Stimulated activated CD8-positive, alpha-beta memory T cell treated with anti-CD3 and anti-CD28 coated beads, Interleukin-15, amount 100 ng/mL, for 48 hours (primary cell): ENCODE measurements at places on chromosomes 7 and 10.
A peak's percentile ranks its signal among the peaks of the same experiment; 100 is the strongest.

- no peak for DNase-seq
These were observed 59.1 kb upstream of the PPP2R2D start for GRCh38 chr10:131841661-131842139.

DNA sequence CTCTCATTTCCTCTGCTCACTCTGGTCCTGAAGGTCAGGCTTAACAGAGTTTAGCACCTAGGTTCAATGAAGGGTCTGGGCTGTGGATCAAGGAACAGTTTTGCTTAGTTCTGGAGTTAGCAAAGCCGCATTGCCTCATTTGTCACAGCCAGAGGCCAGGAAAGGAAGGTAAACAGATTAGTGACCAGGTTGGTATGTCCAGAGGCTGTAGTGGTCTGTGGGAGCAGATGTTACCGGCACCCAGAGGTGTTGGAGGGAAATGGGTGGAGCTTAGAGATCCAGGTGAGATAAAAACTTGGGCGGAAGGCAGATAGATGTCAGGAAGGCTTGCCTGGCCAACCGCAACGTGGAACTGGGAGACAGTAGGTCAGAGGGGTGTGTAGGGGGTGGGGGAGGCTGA lies 36.6 kb upstream of the ZMIZ2 start:
- no peak for DNase-seq

GRCh38 chr10:7285522-7286322 lies 125.1 kb downstream of the SFMBT2 start:
- no peak for DNase-seq

- DNase-seq: no peak
These were observed 162.7 kb upstream of the PRSS1 start for GRCh38 chr7:142586611-142587010.

DNA sequence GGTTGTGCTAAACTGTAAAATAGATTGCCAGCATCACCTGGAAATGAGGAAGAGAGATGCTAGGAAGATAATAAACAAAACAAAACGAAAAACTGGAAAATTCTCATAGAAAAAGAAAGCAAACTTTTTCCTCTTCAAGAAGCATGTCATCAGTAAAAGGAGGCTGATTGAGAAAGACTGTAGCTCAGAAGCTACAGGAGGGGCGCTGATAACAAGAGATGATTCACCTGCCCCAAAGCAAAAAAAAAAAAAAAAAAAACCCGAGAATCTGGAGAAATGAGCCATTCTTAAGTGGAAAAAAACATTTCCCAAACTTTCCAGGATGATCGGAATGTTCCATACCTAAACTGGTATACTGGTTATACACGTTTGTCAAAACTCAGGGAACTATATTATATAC lies 130.5 kb upstream of the C1QL3 start:
- DNase-seq: no peak

- DNase-seq: no peak
These were observed 312.8 kb downstream of the TNS3 start for GRCh38 chr7:47268851-47269836.

DNA sequence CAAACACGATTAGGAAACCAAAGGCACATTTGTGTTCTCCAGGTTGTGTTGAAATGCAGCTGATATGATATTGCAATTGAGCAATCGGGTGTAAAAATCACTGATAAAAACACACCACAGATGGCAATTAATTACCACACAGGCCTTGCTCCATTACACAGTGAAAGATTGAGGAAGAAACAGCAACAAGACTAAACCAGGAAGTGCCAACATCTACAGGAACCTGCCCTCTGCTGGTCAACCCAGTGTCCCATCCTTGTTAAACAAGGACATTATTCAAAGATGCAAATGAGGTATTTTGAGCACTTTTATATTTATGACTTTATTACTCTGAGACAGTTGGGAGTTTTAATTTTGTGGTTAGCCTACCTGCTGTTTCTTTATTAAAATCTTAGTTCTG lies 765.6 kb upstream of the GHITM start:
- no peak for DNase-seq

GRCh38 chr10:67788028-67788886 lies 49.7 kb downstream of the DNAJC12 start:
- DNase-seq: peak; percentile 69

GRCh38 chr10:53749439-53749838 lies 976.9 kb upstream of the MBL2 start:
- DNase-seq: no peak

DNA sequence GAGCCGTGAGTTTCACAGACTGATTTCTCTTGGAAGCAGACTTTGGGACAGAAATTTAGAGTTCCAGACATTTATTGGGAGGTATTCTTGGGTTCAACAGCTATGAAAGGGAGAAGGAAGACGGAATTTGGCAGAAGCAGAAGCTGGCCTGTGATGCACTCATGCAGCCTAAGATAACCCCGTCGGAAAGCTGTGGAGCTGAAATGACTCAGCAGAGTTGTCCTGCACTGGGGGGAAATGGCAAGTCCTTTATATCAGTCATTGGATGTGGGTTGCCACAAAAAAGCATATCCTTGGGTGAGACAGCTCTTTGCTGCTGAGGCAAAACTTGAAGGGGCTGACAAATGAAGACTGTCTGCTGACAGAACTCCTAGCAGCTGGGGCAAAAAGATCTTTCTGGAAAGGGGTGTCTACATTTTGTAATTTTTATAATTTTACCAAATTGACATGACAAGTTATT lies 11.5 kb upstream of the MICU1 start:
- DNase-seq: peak; percentile 15

GRCh38 chr7:120919466-120919865 lies 31.1 kb upstream of the ING3 start:
- DNase-seq: no peak

DNA sequence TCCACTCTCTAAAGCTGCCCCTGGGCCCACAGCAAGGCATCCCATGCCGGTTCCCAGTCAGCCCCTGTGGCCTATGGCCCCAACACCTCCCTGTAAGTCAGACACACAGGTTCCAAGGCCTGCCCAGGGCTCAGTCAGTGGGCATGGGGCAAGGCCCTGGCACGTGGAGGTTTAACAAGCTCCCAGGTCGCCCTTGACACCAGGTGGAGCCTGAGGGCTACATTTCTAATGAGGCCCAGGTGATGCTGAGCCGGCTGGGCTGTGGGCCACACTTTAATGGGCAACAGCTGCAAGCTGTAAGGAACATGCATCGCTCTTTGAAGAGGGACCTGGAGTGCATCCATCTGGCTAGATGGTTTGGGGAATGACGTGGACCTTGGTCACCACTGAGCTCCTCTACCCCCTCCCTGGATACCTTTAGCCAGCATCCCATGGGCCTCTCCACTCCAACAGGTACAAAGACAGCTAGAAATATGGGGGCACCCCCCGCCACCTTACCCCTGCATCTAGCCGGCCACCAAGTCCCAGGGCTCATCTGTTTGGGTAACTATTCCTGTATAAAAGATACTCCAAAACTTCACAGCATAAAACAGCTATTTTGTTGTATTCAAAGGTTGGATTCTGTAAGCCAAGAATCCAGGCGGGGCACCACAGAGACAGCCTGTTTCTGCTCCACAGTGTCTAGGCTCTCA lies 122.5 kb downstream of the OAT start:
- DNase-seq: no peak

GRCh38 chr7:55523366-55523765 lies 48.9 kb downstream of the VOPP1 start:
- no peak for DNase-seq

- DNase-seq: no peak
These were observed 61.2 kb downstream of the NEURL1 start for GRCh38 chr10:103554488-103555324.

DNA sequence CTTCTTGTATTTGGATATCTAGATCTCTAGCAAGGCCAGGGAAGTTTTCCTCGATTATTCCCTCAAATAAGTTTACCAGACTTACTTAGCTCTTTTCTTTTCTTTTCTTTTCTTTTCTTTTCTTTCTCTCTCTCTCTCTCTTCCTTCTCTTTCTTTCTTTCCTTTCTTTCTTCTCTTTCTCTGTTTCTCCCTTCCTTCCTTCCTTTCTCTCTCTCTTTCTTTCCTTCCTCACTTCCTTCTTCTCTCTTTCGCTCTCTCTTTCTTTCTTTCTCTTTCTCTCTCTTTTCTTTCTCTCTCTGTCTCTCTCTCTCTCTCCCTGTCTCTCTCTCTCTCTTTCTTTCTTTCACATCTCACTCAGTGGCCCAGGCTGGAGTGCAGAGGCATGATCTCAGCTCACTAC lies 37.0 kb downstream of the UPP1 start:
- DNase-seq: no peak

- DNase-seq: no peak
These were observed 30.3 kb downstream of the SLC29A3 start for GRCh38 chr10:71349406-71349805.

GRCh38 chr10:116699471-116700150 lies 42.8 kb downstream of the HSPA12A start:
- no peak for DNase-seq

GRCh38 chr7:11458736-11459483 lies 373.1 kb downstream of the THSD7A start:
- DNase-seq: no peak

- DNase-seq: no peak
These were observed 221.2 kb downstream of the PLXNA4 start for GRCh38 chr7:132355048-132355447.

DNA sequence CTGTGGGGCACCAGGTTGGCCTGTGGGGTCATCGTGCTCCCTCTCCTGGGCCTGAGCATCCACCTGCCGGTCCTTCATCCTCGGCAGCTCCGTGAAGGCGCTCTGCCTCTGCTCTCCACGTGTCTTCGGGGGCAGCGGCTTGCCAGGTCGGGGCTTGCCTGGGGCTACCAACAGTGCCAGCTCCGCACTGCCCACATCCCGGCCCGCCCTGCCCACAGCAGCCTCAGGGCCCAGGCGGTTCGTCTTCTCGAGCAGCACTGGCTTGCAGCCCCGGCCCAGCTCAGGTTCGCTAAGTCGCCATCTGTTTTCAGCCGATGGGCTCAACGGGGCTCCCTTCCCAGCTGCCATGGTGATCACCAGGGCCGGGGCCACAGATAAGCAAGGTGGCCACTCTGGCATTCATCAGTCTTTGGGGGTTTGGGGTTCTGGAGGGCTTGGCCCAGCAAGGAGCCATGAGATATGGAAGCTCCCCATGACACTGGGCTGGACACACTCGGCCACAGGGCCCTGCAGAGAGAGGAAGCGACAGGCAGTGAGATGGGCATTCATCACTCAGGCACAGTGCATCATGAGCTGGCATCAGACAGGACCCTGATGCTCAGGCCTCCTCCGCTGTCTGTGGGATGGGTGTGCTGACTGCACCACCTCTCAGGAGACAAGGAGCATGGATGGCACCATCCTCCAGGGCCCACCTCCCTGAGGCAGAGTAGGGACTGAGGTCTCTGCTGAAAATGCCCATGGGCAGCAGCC lies 15.5 kb downstream of the ZNF488 start:
- no peak for DNase-seq

GRCh38 chr10:97590748-97591495 lies 1.4 kb downstream of the C10orf62 start:
- DNase-seq: no peak

DNA sequence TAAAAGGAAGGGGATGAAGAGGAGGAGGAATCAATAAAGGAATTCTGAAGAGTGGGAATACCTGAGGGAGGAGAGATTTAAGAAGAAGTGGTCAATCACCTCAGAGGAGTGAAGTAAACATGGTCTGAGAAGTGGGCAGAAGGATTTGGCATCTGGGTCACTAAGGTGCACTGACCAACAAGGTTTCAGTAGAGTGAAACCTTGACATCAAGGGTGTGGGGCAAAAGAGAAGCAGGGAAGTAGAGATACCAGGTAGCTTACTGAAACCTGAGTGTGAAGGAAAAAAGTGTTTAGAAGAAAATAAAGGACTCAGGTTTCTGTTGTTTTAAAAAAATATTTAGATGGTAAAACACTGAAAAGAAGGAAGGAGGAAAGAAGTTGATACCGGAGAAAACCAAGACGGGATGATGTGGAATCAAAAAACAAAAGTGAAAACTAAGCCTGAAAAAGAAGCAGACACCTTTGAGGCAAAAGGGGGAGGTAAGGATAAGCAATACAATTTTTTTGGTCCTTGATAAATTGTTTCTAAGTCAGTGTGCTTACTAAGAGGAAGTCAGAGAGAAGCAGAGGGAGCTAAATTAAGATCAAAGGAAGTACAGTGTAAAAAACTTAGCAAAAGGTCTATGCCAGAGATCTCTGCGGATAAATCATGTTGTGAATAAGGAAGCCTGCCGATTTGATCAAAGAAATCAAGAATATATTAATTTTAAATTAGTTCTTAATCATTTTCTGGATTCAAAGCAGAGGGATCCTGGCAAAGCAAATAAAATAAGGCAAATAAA lies 137.2 kb upstream of the GPR22 start:
- DNase-seq: no peak

DNA sequence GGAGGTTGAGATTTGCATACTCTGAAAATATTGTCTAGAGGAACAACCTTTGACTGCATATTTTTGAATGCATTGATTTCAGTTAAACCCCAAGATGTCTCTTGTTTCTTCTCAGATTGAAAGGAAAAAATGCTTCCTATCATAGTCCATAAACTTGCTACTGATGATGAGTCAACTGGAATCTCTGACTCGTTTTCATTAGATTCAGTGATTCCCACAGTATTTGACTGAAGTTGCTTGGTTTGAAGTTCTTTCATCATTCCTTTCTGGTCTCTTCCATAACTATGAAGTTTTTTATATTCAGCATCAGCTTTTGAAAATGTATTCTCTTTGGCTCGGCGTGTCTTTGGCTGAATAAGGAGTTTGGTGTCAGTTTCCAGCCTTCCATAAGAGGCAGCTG lies 10.7 kb downstream of the PEX1 start:
- no peak for DNase-seq

- no peak for DNase-seq
These were observed 68.7 kb upstream of the DNAJB12 start for GRCh38 chr10:72423426-72423825.

DNA sequence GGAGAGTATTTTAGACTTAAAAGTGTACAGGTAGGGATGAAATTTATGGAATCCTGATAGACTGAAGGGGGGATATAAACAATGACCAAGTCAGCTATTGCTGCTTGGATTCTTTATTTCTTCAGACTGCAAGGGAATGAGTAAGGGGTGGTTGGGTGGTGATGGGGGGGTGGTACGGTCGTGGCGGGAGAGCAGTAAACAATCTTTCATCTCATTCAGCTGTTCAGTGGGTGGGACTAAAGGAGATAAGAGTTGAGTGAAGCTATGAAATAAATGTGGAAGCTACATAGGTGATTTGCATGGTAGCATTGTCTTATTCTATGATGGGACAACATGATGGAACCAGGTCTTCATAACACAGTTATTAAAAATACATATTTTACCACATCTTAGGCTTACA lies 1.8 kb downstream of the SEPTIN7 start:
- DNase-seq: no peak

DNA sequence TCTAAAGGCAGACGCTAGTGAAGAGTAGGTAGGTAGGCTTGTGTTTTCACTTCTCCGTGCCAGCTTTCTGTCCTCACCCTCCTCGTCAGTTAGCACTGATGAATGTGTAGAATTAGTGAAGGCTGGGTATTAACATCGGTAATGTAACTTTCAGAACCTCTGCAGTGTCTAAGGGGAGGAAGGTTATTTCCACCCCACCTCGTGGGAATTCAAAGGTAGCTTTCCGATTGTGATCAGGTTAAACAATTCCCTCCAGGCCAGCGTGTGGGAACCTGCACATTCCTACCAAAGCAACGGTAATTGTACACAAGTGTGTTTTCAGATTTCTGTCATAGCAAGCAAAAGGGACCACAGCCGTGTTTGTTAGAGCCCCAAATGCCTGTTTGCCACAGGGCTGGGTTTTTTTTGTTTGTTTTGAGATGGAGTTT lies 405.0 kb upstream of the GALNT17 start:
- no peak for DNase-seq

GRCh38 chr10:131532745-131533341 lies 221.3 kb upstream of the TCERG1L start:
- no peak for DNase-seq

- DNase-seq: no peak
These were observed 4.1 kb upstream of the NACAD start for GRCh38 chr7:45092931-45093235.
